ENCODE measurements at places on chromosomes 1 and 21.

DNA sequence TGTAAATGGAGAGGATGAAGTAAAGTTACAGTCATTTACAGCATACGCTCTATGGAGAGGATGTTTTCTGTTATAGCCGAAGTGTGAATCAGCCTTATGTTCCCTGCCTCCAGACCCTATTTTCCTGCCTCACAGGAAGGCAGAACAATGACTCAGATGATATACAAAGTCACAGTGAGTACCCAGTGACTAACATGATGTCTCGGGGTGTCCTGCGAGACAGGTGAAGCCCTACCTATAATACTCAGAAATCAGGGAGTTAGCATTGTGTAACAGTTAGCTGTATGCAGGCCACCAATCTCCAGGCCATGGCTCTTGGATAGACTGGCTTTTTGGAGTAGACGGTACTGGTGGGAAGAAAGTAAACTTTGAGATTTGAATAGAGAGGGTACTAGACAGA is 55.6 kb upstream of the FBXO28 start:
- DNase-seq, result no peak

DNA sequence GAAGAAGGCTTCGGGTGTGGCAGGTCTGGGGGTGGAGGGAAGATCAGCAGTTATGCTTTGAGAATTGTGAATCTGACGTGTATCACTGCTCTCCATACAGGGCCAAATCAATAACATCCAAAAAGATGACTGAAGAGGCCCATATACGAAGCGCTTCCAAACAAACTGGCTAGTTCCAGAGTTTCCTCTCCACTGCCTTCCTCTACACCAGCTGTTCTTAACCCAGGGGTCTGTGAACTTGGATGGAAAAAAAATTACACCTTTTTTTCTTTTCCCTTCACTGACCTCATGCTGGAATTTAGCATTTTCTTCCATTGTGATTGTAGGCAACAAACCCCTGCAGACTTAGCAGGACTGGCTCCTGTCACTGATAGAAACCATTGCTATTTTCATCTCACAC is 77.1 kb upstream of the NBL1 start:
- no peak for DNase-seq

GRCh38 chr21:38619992-38620479 is 121.8 kb upstream of the ERG start:
- DNase-seq, result no peak

GRCh38 chr1:25435397-25436108 is 4.9 kb downstream of the MACO1 start:
- DNase-seq, result no peak

DNA sequence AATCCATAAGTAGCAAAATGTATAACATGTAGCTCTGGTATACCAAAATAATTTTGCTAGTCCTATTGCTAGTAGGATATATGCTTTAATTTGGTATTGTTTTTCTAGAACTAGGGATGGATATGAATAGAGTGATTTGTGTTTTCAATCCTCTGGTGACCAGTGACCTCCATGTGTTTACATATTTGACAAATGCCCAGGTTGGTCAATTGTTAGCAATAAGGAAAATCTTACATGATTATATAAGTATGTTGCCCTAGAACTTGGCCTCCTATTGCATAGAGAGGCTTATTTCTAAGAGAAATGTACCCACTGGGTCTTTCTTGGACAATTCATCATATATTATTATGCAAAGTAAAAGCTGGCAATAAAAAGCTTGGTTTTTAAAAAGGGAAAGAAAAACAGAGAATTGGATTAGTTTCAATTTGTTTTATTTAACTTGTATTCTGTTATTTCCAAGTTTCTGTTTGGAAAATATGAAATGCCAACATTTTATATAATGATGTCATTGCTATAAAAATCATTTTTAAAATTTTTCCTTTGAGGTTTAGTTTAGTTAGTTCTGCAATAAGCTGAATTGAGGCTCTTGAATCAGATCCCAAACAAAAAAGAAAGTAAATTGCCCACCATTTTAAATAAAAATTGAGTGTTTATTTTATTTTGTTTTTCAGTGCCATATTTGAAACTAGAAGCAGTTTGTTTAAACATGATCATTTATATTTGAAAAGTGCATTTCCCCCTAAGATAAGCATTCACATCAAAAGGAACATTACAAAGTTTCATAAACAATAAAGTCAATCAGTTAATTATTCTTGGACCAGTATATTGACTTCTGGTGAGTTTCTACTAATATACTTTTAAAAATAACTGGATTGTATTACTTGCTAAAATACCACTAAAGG is 210.9 kb downstream of the ZC3H11B start:
- no peak for DNase-seq

DNA sequence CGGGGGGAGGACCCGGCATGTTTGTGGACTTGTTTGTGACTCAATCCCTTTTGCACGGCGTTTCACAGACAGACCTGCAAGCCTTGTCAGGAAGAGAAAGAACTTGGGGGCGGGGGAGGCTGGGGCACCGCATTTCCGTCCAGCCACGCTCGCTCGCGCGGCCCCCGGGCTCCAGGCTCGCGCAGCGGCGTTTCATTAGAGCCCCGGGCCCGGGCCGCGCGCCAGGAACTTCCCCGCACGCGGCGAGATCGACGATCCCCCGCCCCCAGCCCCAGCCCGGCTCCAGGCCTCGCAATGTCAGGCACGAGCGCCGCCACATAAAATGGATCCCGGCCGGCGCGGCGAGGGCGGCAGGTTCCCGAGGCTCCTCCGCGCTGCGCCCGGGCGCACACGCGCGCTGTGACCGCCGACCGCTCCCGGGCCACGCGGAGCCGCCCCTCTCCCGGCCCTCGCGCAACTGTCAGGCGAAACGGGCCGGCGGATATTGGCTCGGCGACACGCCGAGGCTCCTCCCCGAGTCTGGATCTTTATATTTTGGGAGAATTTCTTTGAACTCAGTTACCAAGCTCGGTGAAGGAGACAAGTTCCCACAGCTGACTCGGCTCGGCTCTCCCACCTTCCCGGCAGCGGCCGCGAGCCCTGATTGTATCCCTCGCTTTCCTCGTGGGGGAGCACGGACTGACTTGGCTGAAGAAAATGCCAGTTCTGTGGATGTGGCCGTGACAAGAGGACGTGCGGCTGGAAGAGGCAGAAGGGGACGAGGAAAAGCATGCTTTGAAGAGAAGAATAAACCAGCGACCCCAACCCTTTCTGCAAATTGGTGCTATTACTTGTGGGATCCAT is at the start of gene KIF26B:
TSS of gene KIF26B (plus strand) at position 557 of the 843 bp plus-strand sequence. CDS start 440 bp downstream, outside the sequence.
- DNase-seq, result no peak

DNA sequence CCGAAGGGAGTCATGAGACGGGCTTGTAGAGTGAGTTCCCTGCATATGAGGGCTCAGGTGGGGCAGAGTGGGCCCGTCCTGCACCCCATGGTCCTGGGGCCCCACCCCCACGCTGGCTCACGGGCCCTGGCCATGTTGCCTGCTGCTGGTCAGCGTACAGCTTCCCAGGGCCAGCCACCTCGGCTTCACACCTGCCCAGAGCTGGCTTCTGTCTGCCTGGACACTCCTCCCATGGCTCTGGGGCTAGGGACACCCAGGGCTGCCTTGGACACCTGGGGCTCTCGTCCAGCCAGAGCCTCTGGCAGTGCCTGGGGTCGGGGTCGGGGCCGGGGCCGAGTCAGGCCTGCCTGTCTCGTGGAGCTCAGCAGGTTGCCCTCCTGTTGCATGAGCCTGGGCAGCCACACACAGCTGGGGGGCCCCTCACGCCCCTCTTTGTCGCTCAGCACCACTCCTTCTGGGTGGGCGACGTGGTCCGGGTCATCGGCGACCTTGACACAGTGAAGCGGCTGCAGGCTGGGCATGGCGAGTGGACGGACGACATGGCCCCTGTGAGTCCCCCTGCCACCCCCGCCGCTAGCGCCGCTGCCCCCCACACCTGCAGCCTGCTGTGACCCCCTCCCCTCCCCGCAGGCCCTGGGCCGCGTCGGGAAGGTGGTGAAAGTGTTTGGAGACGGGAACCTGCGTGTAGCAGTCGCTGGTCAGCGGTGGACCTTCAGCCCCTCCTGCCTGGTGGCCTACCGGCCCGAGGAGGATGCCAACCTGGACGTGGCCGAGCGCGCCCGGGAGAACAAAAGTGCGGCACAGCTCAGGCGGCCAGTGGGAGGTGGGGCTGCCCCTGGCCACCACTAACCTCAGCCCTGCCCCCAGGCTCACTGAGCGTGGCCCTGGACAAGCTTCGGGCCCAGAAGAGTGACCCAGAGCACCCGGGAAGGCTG is 5.5 kb upstream of the MMP23B start:
- DNase-seq, result no peak

- no peak for DNase-seq
Observed at GRCh38 chr1:31831397-31832378, 15.9 kb upstream of the SPOCD1 start.

- no peak for DNase-seq
Observed at GRCh38 chr1:55334160-55334559, 119.0 kb upstream of the USP24 start.

- DNase-seq, result no peak
Observed at GRCh38 chr1:39170731-39171667, 33.5 kb upstream of the MACF1 start.

DNA sequence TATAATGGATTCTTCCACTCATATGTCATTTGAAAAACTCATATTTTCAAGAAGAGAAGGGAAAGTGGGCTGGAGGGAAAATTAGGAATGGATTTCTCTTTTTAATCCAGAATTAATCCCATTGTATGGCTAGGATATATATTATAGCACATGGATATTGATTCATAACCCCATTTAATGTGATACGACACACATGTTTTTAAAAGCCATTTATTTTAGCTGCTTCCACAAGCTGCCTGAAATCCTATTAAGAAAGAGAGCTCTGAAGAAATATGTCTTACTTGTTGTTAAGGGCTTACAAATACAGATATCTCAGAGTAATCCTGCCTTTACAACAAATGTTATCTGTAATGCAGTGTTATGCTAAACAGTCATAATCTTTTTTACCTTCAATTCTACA is 598.6 kb downstream of the AMY1C start:
- DNase-seq, result no peak

DNA sequence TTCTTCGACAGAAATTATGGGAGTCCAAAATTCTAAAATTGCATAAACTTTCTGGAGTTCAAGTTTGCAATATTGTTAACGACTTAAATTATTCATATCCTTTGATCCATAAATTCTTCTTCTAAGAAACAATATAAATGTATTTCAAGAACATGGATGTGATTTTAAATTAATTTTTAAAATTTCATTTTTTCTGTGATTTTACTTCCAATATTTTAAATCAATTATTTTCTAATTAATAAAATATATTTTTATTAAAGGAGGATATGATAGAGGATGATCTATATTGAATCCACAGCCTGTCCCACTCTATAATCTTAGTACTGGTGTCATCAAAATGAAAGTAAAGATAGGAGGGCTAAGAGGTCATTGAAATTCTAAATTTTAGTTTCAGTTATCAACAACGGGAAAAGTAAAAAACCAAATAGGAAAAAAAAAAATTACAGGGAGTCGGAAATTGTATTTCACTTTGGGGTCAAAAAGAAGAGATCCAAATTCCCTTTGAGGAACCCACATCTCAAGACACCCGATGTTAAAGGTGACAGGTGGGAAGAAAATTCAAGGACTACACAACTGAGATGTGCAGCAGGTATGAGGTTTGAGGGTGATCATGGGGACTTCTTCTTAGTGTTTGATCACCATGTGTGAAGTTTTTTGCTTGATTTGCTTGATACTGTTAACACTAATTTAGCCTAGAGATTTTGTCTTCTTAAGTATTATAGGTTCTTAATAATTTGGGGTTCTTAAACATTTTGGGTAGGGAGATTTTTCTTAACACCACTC is 154.8 kb upstream of the RGS18 start:
- DNase-seq, result peak; percentile 6

DNA sequence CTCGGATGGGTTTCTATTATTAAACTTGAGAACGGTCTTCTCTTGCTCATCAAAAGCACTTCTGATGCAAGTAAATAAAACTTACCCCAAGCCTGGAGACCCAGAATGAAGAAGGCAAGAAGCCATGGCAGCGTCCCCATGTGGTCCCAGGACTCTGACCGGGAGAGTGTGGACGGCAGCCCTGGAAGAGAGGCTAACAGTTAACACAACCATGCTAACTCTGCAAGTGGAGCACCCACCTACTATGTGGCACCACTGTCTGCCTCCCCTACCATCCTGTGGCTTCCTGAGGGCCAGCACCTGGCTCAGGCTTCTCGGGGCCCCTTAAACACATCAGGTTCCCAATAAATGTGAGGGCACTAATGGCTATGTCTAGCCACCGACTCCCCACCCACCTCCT is 2.2 kb downstream of the PGLYRP3 start:
- no peak for DNase-seq

- DNase-seq, result no peak
Observed at GRCh38 chr1:193058529-193059281, 455 bp downstream of the UCHL5 start.

DNA sequence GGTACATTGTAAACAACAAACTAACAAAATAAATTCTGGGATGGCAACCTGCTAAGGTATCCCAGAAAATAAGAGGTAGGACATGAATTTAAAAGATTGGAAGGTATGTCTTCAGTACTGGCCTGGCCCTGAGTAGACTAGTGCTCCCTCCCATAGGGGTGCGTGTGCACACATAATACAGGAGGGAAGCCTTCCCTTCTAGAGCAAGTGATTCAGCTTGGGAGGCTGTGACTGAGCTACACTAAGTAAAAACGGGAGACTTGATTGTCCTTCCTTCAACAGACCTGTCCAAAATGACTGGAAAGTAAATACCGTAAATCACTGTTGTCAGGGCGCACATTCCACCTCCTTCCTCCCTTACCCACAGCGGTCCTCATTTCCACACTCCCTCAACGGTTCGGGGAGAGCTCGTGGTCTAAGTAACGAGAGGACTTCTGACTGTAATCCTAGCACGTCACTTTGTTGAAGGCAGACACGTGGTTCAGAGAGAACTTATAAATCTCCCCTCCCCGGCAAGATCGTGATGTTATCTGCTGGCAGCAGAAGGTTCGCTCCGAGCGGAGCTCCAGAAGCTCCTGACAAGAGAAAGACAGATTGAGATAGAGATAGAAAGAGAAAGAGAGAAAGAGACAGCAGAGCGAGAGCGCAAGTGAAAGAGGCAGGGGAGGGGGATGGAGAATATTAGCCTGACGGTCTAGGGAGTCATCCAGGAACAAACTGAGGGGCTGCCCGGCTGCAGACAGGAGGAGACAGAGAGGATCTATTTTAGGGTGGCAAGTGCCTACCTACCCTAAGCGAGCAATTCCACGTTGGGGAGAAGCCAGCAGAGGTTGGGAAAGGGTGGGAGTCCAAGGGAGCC is at the start of gene TGFB2:
TSS of gene TGFB2 (plus strand) at position 523 of the 859 bp plus-strand sequence. CDS start 1,366 bp downstream, outside the sequence.
- DNase-seq, result no peak

DNA sequence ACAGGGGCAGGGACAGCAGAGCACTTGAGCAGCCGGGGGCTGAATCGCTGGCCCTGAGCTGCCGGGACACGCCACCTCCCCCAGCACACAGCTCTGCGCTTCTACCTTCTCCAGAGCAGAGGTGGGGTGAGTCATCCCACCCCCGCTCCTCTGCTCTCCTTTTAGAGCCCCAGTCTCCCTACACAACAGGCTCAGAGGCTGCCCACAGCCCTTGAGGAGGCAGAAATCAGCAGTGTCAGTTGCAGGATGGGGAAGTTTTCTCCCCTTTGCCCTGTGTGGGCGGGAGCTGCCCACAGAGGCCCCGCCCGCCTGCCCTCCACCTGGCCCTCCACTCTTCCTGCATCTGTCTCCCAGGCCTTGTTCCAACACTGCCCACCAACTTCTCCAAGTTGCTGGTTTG is 94.6 kb downstream of the STUM start:
- no peak for DNase-seq

GRCh38 chr1:51636764-51637522 is 20.1 kb downstream of the OSBPL9 start:
- no peak for DNase-seq

Data from right renal cortex interstitium (tissue), 3 donors.